ENCODE measurements at places on chromosomes 3 and 15.

- no peak for DNase-seq
Observed at GRCh38 chr3:150508401-150508800, 37.9 kb downstream of the SERP1 start.

DNA sequence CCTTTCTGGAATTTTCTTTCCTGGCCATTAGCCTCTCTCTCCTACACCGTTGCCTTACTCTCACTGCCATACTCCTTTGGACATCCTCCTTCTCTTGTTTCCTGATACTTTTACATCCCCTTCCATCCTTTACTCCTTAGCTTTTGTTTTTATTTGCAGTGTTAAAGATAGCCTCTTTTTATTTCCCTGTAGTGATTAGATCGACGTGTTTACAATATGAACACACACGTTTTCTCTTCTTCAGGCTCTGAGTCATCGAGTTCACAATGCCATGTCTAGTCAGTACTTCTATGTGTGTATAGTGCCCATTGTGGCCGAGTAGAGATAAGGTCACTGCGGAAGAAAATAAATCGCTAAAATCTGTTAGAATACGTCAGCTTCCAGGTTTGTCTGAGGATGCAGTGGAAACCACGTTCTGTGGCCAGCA lies 208.5 kb downstream of the LPP start:
- peak; percentile 66 for DNase-seq

DNA sequence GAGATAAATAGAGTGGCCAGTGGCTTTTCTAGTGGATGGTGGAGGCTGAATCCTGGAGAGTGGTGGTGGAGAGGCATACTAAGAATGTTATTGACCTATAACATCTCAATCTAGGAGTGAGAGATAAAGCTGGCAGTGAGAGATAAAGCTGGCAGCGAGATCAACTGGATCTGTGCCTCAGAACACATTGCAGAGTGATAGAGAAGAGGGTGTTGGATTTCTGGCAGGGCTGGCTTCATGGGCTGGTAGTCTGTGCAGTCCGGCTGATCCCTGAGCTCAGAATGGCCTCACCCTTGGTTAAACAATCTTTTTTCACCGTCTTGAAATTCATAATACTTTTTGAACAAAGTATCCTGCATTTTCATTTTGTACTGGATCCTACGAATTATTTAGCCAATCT lies 221.2 kb downstream of the NLGN1 start:
- no peak for DNase-seq

DNA sequence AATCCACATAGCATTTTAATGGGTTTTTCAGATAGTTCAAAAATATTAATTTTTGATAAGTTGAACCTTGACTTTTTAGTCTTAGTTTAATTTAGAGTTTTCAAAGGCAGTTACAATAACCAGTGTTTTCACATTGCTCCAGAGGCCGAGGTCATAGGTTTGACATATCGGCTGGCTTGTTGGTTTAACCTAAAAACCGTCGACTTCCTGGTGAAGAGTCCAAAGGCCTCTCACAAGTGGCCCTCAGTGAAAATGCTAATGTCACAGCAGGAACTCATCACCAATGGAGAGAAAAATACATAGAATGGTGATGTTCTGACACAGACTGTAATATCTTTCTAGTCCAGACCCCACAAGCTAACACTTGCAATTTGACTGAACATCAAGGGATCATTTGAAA lies 642.3 kb downstream of the PLOD2 start:
- DNase-seq, result no peak

GRCh38 chr3:55664387-55664786 lies 177.3 kb upstream of the WNT5A start:
- no peak for DNase-seq

GRCh38 chr15:77989296-77990143 lies 88.0 kb downstream of the TBC1D2B start:
- no peak for DNase-seq

DNA sequence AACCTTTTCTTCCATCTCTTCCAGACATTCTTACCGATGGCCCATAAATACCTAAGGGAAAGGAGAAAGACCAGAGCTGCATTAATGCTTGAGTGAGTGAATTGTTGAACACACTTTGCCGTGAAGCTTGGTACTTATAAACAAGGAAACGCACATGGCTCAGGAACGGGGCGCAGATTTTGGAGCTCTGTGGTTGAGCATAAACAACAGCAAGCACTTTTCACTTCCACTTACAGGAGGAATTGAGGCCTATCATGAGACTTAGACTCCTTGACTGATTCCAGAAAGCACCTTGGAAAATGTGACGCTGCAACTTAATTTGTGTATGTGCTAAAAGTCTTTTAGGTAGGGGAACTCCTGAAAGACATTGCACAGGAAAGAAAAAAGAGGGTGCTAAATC lies 197.5 kb upstream of the FEZF2 start:
- DNase-seq, result no peak

GRCh38 chr3:56868706-56869105 lies 67.0 kb upstream of the ARHGEF3 start:
- DNase-seq, result no peak

- peak; percentile 71 for DNase-seq
Observed at GRCh38 chr3:72997421-72997961, 880 bp downstream of the PPP4R2 start.

DNA sequence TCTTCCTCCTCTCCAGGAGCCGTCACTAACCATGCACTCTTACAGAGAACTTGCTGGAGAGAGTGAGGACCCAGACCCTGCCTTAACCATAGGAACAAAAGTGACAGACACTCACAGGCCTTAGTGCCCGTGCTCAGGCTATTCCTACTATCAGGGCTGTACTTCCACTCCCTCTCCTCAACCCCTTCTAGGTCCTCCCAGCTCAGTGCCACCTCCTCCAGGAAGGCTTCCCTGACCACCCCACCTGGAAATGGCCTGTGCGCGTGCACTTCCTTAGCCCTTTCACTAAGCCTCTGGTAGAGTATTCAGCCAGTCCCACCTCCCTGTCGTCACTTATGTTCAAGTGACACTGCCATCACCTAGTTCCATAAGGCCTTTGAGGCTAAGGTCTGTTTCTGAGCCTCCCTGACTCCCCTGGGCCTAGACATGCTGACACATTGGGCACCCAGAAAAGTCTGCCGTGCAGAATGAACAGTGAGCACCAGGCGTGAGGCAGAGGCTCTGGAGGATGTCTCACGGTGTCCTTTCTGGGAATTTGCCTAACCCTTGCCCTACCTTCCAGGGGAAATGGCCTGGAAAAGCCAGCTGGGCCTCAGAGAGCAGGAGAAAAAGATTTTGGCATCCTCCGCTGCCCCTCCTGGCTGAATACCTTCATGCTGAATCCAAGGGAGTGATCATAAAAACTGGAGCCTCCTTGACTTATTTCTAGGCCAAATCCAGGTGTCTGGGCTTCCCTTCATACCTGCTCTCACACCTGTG lies 108.6 kb upstream of the SMAD3 start:
- DNase-seq, result no peak

DNA sequence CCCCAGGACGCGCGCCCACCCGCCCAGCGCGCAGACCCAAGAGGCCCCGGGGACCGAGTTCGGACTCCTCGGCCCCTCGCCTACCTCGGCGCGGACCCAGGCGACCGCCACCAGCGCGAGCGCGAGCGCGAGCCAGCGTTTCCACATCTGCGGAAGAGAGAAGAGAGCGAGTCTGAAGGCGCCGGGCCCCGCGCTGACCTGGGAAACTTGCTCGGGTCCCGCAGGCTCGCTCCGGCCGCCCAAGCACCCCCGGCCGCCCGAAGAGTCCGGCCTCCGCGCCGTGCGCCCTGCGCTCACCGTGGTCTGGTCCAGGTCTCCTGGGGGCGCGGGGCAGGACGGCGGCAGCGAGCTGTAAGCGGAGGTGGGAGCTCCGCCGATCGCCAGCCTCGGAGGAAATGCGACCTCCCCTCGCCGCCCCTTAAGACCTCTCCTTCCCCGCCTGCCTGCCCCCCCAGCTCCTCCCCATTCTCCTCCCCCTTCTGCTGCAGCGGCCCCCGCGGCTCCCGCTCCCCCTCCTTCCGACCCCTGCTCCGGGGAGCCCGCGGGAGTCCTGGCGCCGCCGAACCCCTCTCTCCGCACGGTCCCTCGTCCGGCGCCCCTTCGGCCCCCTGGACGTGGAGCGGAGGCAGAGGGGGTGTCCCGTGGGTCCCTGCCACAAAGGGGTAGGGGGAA lies at the start of gene FSTL1:
Gene FSTL1, minus strand, starts transcription at position 393 of the 672 bp plus-strand sequence. Its CDS starts 246 bp downstream, at position 147.
- DNase-seq, result peak; percentile 85

GRCh38 chr3:188431553-188431952 lies 277.6 kb downstream of the LPP start:
- DNase-seq, result peak; percentile 49

- DNase-seq, result no peak
Observed at GRCh38 chr3:157029365-157029790, 130.6 kb downstream of the CCNL1 start.

DNA sequence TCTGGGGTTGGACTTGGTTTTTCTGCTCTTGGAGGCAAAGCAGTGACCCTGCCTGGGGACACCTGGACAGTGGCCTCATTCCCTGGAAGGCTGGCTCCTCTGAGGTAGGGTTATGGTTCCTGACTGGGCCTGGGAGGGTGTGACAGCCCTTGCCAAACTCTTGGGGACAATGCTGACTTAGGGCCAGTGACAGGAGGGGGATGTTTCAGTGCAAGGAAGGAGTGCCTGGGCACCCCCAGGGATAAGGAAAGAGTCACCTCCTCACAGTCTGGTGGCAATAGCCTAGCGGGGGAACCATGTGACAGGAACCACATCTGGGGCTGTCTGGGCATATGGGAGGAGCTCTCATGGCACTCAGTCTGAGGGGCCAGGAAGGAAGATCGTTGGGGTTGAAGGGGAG lies 91.8 kb downstream of the ABHD5 start:
- no peak for DNase-seq

DNA sequence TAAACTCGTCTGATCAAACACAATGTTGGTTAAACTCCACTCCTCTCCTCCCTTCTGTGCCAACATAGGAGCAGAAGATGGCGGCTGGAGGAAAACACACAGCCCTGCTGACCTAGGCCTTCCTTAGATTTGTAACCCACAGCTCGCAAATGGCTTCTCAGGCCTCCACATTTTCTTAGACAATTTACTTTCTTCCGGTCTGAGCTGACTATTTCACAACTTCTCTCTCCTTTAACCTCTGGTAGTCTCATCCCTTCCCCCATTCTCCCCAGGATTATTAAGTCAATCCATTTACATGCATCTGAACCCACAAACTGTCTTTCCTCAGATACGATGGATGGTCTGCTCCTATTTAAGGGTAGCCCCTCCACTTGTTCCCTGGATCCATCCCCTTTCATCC lies 25.7 kb upstream of the ULK4 start:
- DNase-seq, result no peak

DNA sequence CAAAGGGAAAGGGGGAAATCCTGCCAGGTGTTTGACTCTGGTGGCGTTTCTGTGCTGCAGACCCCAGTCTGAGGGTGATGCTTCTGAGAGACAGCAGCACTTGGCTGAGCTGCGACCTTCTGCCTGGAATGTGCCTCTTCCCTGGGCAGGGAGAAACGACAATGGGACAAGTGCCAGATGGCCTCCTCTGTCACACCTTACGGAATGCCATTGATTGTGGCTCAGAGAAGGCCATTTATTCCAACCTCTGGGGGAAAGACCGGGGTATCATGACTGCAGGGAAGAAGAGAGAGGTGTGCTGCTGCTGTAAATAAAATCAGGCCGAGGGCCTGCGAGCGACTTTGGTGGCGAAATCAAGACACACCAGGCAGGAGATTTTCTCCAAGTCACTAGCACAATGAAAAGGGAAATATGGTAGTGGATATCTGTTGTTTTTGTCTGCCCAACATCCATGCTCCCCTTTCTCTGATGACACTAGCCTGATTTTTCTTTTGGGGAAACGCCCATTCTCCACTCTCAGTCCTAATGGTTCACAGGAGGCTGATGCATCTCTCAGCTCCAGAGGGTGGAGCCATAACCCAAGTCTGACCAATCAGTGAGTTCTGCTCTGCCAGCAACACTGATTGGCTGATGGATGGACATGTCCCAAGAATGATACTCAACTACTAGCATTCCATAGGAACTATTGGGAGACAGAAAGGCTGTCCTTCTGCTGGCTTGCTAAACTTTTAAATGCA lies 336.1 kb downstream of the FOXP1 start:
- DNase-seq, result peak; percentile 86

DNA sequence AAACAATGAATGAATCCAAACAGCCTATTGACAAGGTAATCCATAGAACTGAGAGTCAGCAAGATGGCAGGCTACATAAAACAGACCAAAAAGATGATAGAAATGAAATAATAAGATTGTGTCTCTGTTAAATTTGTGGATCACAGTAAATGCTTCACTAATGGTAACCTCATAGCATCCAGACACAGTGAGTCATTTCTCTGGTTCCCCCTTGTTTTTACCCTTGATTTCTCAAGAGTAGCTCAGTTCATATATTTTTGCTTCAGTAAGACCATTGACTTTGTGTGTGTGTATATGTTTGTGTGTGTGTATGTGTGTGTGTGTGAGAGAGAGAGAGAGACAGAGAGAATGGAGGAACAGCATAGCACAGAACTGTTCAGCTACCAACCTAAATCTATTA lies 546.9 kb downstream of the RBMS3 start:
- peak; percentile 34 for DNase-seq

- no peak for DNase-seq
Observed at GRCh38 chr3:141446737-141447136, 40.1 kb upstream of the RASA2 start.

DNA sequence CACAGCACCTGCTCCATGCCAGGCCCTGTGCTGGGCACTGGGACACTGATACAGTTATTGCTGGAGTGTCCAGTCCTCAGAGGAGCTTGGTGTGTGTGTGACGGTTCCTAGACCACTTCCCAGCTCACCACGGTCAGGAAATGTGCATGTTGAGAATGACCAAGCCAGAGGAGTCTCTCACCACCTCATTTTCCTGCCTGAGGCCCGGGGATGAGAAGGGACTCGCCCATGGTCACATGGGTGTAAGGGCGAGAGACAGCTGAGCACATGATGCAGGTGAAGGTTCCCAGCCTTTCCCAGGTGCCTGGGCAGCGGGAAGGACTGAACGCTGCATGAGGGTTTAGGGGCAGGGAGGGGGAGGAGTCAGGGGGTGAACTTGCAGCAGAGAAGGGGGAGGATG lies 180.9 kb upstream of the TLE3 start:
- DNase-seq, result no peak

DNA sequence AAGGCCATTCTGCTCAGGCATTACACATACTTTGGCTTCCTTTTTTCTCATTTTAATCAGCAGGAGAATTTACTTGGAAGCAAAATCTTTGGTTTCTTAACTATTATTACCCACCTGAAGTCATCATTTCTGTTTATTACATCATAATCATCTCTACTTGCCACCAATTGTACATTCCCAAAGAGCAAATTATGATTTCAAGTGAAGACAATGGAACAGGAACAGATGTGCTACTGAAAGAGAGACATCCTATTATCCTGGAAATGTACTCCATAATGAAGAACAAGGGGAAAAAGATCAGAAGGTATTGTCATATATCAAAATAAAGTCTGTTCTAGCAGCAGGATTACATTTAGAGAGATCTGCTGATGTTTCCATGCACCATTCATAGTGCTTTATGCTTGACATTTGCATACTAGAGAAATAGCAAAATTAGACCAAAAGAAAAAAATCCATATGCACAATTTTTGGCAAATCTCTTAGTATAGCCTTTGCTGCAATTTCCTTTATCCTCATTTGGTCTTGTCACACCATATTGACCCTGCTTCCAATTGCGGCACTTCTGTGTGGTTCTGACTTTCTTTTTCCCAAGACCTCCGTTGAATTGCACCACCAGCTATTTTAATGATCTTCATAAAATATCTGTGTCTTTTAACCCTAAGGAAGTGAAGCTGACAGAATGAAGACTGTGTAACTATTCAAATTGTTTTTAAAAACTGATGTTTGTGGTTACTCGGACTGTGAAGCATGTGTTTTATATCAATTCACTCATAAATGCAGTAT lies 683.8 kb downstream of the ZNF385D start:
- DNase-seq, result peak; percentile 9

Measured in fibroblast of skin of scalp (primary cell).